B cell (primary cell): ENCODE measurements at places on chromosomes 7 and 10. TPM values are rescaled to one million over a fixed set of nuclear protein-coding genes. Genes with fewer than 3 reads are reported as not detected.

GRCh38 chr10:113067501-113067900, 117.5 kb downstream of the TCF7L2 start:
- H3K27ac ChIP-seq: no peak overlapping the region
- no peaks in the 10 kb centered on the region for H3K27me3 ChIP-seq
- no peak overlapping the region for H3K4me3 ChIP-seq
- no peak for DNase-seq
- H3K4me1 ChIP-seq: no peaks in the 10 kb centered on the region

DNA sequence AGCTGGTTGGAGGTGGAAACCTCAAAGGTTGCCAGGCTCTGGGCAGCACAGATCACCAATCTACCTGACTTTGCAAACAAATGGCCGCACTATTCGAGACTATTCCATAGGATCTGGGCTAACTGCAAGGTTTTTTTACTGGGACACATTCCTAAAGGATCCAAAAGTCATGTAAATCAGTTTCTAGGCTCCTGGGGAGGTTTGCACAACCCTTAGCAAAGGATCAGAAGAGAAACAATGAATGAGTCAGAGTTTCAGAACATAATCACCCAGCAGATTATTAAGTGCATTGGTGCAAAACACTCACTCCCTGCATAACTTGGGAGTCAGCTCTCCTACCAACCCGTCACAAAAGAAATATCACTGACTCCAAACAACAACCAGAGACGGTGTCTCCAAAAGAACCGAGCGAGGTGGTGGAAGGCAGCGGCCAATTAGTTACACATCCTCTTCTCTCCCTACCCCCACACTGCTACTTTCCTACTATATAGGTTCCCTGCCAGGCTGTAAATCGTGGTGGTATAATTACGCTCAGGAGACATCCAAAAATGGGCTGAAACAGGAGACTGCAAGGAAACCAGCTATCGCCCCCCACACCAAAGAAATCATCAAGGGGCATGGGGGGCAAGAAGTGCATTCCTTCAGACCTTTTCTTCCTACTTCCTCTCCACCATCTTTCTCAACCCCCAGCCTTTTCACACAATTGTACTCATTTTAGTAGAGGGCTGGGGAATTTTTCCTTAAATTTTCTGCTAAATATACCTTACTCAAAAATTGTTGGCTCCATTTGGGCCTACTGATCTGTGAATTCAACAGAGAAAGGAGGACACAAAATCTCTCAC, 3.2 kb downstream of the UBE2H start:
- H3K36me3 ChIP-seq: no peaks in the 10 kb centered on the region
- H3K27me3 ChIP-seq: no peaks in the 10 kb centered on the region
- peak; percentile 36 for DNase-seq
- H3K4me3 ChIP-seq: peak overlapping the region; percentile 88

DNA sequence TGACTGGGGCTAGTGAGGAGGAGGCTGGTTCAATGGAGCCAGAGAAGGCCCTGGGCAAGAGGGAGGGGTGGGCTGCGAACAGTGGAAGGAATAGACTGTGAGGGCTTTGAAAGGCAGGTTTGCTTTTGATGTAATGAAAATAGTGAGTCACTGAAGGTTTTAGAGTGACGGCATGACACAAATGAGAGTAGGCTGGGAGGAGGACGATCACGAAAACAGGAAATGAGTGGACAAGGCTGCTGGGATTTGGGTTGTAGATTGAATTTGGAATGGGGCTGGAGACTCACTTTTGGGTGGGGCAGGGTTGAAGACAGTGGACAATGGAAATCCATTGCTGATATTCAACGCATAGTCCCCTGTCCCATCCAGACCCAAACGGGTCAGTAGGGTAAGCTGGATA, 139.6 kb downstream of the CDH23 start:
- H3K27ac ChIP-seq: no peak overlapping the region
- no peaks in the 10 kb centered on the region for H3K4me1 ChIP-seq
- DNase-seq: no peak
- H3K36me3 ChIP-seq: no peaks in the 10 kb centered on the region
- no peak overlapping the region for H3K4me3 ChIP-seq

- no peak overlapping the region for H3K4me3 ChIP-seq
- peak; percentile 41 for DNase-seq
These were observed 62.0 kb upstream of the NAMPT start for GRCh38 chr7:106346678-106347217.

- H3K27ac ChIP-seq: no peak overlapping the region
- no peaks in the 10 kb centered on the region for H3K4me1 ChIP-seq
- no peak overlapping the region for H3K4me3 ChIP-seq
- no peaks in the 10 kb centered on the region for H3K27me3 ChIP-seq
- DNase-seq: no peak
These were observed 13.9 kb downstream of the CROT start for GRCh38 chr7:87359366-87359765.

DNA sequence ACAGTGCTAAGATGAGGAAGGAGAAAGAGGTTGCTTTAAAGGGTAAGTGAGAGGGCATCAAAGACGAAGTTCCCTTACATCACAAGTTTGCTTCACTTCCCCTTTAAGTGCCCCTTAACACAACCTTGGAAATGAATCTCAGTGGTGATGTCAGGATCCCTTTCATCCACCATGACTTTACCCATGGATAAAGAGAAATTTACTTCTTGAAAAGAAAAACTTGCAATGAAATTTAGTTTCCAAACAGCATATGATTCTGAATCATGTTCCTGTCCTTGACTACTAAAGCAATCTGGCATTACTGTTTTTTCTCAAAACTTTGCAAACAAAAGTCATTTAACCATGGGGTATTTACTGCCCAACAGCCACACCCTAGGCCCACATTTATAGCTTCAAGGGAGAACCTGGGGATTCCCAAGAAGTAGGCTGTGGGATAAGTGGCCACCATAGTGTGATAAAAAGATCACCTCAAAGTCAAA, 135.9 kb downstream of the ITGB8 start:
- H3K4me1 ChIP-seq: no peaks in the 10 kb centered on the region
- no peak for DNase-seq
- no peak overlapping the region for H3K27ac ChIP-seq
- H3K4me3 ChIP-seq: no peak overlapping the region

DNA sequence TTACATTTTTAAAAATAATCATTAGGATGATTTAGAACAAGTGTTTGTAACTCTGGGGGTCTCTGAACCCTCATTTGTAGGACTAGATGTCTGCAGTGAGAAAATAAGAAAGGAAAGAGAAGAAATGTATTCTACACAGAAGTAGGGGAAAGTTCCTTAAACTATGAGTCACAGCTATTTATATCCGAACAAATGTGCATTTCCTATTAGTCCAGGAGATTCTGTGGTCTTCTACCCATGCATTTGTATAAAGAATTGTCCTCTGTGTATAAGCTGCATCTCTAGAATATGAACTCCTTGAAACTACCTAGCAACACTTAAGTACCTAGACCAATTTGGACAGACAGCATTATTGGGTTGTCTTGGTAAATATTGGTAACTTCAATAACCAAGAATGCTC, 15.9 kb upstream of the CD36 start:
- no peaks in the 10 kb centered on the region for H3K27me3 ChIP-seq
- H3K4me1 ChIP-seq: no peaks in the 10 kb centered on the region
- H3K36me3 ChIP-seq: no peaks in the 10 kb centered on the region
- H3K27ac ChIP-seq: no peak overlapping the region
- DNase-seq: no peak
- H3K4me3 ChIP-seq: no peak overlapping the region

DNA sequence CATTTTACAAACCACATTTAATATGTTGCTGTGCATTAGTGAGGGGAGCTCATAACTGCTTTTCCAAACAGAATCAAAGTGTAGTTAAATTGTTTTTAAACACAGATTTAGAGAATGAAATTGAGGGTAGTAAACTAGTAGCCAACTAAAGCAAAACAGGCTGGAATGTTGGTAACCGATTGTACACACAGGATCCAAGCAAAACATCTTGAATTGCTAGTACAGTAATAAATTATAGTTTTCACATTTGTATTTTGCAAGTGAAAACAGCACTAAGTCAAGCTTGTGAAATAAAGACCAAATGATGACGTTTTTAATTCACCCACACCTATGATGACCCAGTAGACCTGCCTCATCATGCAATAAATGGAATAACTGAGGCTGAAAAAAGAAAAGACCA, 198.3 kb downstream of the HDAC9 start:
- no peak overlapping the region for H3K27ac ChIP-seq
- no peak for DNase-seq
- H3K4me3 ChIP-seq: no peak overlapping the region

- no peak for DNase-seq
- no peaks in the 10 kb centered on the region for H3K4me1 ChIP-seq
- H3K27me3 ChIP-seq: no peaks in the 10 kb centered on the region
- no peak overlapping the region for H3K4me3 ChIP-seq
- no peak overlapping the region for H3K27ac ChIP-seq
- H3K36me3 ChIP-seq: no peaks in the 10 kb centered on the region
These were observed 42.4 kb downstream of the PLXNA4 start for GRCh38 chr7:132533916-132534315.

GRCh38 chr7:83934118-83934734, 260.4 kb downstream of the SEMA3A start:
- no peak overlapping the region for H3K27ac ChIP-seq
- DNase-seq: no peak
- H3K27me3 ChIP-seq: no peaks in the 10 kb centered on the region
- no peaks in the 10 kb centered on the region for H3K4me1 ChIP-seq

- H3K4me3 ChIP-seq: no peak overlapping the region
- no peak for DNase-seq
- H3K4me1 ChIP-seq: peaks cover 17% of the 10 kb centered on the region
- H3K36me3 ChIP-seq: peaks cover 2% of the 10 kb centered on the region
- H3K27me3 ChIP-seq: no peaks in the 10 kb centered on the region
These were observed 24.7 kb upstream of the TFAM start for GRCh38 chr10:58360412-58361004.

GRCh38 chr7:22426463-22427094, 69.6 kb upstream of the RAPGEF5 start:
- H3K27ac ChIP-seq: peak overlapping the region; percentile 39
- H3K27me3 ChIP-seq: no peaks in the 10 kb centered on the region
- no peaks in the 10 kb centered on the region for H3K36me3 ChIP-seq

GRCh38 chr7:115731796-115732471, 298.6 kb downstream of the TFEC start:
- H3K27me3 ChIP-seq: no peaks in the 10 kb centered on the region
- H3K4me1 ChIP-seq: no peaks in the 10 kb centered on the region
- no peak overlapping the region for H3K4me3 ChIP-seq
- no peak for DNase-seq
- H3K27ac ChIP-seq: no peak overlapping the region

- no peaks in the 10 kb centered on the region for H3K36me3 ChIP-seq
- H3K4me3 ChIP-seq: no peak overlapping the region
- no peaks in the 10 kb centered on the region for H3K4me1 ChIP-seq
- no peaks in the 10 kb centered on the region for H3K27me3 ChIP-seq
These were observed 98.1 kb downstream of the MBL2 start for GRCh38 chr10:52674474-52674873.

DNA sequence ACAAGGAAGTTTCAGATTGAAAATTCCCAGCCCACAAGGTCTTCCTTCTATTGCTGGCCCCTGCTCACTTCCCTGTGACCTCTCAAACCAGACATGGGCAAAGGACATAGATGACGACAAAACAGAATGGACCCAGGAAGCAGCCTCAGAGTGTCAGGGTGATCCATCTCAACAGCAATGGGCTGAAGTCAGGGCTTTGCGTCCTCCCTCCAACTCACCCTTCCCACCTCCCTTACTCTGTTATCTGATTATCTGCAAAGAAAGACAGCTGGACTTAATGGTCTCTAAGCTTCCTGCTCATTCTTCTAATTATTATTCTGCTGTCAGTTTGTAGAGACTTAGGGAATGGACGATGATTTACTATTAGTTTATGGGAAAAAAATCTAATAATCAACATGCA, 115.9 kb downstream of the PIP4K2A start:
- H3K4me3 ChIP-seq: no peak overlapping the region
- H3K27me3 ChIP-seq: no peaks in the 10 kb centered on the region
- peak overlapping the region; percentile 91 for H3K27ac ChIP-seq
- DNase-seq: no peak
- no peaks in the 10 kb centered on the region for H3K36me3 ChIP-seq

- no peak overlapping the region for H3K4me3 ChIP-seq
- H3K4me1 ChIP-seq: no peaks in the 10 kb centered on the region
- no peak overlapping the region for H3K27ac ChIP-seq
- no peak for DNase-seq
- no peaks in the 10 kb centered on the region for H3K27me3 ChIP-seq
These were observed 30.8 kb upstream of the STK17A start for GRCh38 chr7:43552122-43552521.

- H3K36me3 ChIP-seq: no peaks in the 10 kb centered on the region
- no peaks in the 10 kb centered on the region for H3K4me1 ChIP-seq
- no peak overlapping the region for H3K4me3 ChIP-seq
- DNase-seq: no peak
- H3K27ac ChIP-seq: no peak overlapping the region
- H3K27me3 ChIP-seq: no peaks in the 10 kb centered on the region
These were observed 142.9 kb upstream of the PCGF5 start for GRCh38 chr10:91077549-91078071.

- H3K4me3 ChIP-seq: no peak overlapping the region
- H3K27ac ChIP-seq: no peak overlapping the region
- H3K4me1 ChIP-seq: no peaks in the 10 kb centered on the region
- no peaks in the 10 kb centered on the region for H3K27me3 ChIP-seq
- no peak for DNase-seq
These were observed 511.2 kb upstream of the KCND2 start for GRCh38 chr7:119761776-119762175.

DNA sequence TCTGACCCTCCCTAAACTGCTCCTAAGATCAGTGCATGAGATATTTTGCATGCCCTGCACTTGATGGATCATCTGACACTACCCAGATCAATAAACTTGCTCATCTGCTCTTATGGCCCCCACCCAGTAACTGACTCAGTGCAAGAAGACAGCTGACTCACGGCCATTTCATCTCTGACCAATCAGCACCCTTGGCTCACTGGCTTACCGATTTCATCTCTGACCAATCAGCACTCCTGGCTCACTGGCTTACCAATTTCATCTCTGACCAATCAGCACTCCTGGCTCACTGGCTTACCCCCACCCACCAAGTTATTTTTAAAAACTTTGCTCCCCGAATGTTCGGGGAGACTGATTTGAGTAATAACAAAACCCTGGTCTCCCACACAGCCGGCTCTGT, 37.2 kb upstream of the OPTN start:
- H3K36me3 ChIP-seq: no peaks in the 10 kb centered on the region
- no peaks in the 10 kb centered on the region for H3K4me1 ChIP-seq
- H3K27ac ChIP-seq: no peak overlapping the region

SEC23IP gene
- total RNA-seq: 69.7 and 77.3 TPM in 2 replicates

CCL26 gene
- total RNA-seq: not detected in 2 replicates

TRPV5 gene
- not detected in 2 replicates for total RNA-seq

ZNF735 gene
- total RNA-seq: not detected in 2 replicates

CPA5 gene
- not detected in 2 replicates for total RNA-seq

ANKIB1 gene
- total RNA-seq: 76.7 and 77.5 TPM in 2 replicates

ZNF722 gene
- not detected in 2 replicates for total RNA-seq

OR6B1 gene
- total RNA-seq: not detected in 2 replicates

MSMB gene
- not detected in 2 replicates for total RNA-seq
